ENCODE measurements at places on chromosomes 5 and 9.

DNA sequence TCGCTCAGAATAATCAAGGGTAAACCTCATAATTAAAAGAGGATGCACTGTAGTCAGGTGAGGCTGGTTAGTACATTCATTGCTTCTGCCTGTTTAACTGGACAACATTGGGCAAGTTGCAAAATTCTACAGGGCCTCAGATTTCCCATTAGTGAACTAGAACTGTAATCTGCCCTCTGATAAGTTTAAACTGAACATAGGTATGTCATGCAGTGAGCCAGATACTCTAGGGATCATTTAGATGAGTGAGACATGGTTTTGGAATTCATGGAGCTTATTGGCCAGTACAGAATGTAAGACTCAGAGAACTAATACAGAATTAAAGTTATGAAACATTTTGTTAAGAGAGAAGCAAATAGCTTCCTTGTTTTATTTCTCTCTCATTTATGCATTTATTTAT is 35.9 kb downstream of the RNF44 start:
- no peak overlapping the region for H3K27ac ChIP-seq
- peak; percentile 71 for DNase-seq
- peaks cover 7% of the 10 kb centered on the region for H3K4me1 ChIP-seq
- peaks cover 40% of the 10 kb centered on the region for H3K36me3 ChIP-seq

DNA sequence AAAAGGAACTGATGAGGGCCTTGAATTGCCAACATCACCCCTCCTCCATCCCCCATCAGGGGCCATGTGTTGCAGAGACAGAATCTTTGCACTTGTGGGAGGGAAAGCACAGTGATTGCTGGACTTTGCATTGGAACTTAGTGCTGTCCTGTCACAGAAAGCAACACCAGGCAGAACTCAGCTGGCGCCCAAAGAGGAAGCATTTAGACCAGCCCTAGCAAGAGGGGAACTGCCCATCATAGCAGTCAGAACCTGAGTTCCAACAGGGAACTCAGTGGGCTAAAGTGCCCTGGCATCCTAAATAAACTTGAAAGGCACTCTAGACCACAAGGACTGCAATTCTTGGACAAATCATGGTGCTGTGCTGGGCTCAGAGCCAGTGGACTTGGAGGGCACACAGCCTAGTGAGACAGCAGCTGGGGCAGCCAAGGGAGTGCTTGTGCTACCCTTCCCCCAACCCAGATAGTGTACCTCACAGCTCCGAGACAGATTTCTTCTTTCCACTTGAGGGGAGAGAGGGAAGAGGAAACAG is 128.1 kb downstream of the ACTL7B start:
- no peaks in the 10 kb centered on the region for H3K27me3 ChIP-seq
- DNase-seq = no peak
- H3K4me1 ChIP-seq = no peaks in the 10 kb centered on the region

DNA sequence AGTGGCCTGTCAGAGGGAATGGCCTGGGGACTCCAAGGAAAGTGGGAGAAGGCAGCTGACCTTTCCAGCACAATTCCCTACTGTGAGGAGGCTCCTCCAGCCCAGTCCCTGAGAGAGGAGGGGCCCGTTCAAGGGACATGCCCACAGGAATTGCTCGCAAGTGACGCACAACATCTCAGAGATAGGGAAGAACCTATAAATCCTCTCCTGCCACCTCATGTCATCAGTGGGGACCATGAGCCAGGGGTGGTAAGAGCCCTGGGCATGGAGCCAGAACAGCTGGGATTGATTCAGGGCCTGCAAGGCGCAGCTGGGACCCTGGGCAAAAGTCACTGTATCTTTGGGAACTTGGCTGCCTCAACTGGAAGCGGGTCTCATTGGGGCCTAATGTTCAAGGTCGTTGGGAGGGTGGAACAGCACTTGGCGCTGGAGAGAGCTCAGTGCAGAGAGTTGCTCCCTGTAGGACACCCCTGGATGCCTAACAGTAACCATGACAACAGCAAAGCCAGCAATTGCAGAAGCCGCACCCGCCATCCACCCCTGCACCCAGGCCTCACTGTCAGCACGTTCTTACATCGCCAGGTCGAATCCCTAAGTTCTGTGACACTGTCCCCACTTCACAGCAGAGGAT is 41.3 kb upstream of the ORM1 start:
- no peak overlapping the region for H3K4me3 ChIP-seq
- peaks cover 67% of the 10 kb centered on the region for H3K4me1 ChIP-seq
- H3K27ac ChIP-seq = no peak overlapping the region
- H3K27me3 ChIP-seq = no peaks in the 10 kb centered on the region
- no peak for DNase-seq
- H3K36me3 ChIP-seq = peaks cover under 1% of the 10 kb centered on the region

DNA sequence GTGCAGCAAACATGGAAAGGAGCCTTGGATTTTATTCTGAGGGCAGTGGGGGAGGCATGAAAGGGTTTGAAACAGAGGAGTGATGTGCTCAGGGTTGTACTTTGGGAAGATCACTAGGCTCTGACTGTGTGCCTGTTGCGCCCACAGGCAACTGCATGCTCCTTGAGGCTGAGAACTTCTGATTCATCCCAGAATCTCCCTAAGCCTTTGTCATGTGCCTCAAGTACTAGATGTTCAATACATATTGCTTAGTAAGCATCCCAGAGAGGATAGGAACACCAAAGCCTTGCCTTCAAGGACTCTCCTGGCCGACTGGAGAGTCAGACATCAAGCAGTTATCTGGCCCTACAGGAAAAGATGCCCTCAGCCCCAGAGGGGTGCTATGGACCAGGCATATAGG is 54.1 kb downstream of the ARHGEF37 start:
- DNase-seq = peak; percentile 36
- no peaks in the 10 kb centered on the region for H3K27me3 ChIP-seq
- H3K4me1 ChIP-seq = peaks cover 24% of the 10 kb centered on the region
- no peak overlapping the region for H3K27ac ChIP-seq
- H3K4me3 ChIP-seq = no peak overlapping the region

GRCh38 chr9:109715344-109715743 is 64.7 kb upstream of the PALM2AKAP2 start:
- no peaks in the 10 kb centered on the region for H3K4me1 ChIP-seq
- no peak overlapping the region for H3K27ac ChIP-seq
- DNase-seq = no peak
- H3K4me3 ChIP-seq = no peak overlapping the region
- peaks cover 2% of the 10 kb centered on the region for H3K27me3 ChIP-seq
- H3K36me3 ChIP-seq = no peaks in the 10 kb centered on the region

- peak overlapping the region; percentile 99 for H3K27ac ChIP-seq
- DNase-seq = peak; percentile 95
- H3K36me3 ChIP-seq = no peaks in the 10 kb centered on the region
- H3K4me3 ChIP-seq = peak overlapping the region; percentile 31
Measured at GRCh38 chr5:98109561-98110006, 663.9 kb upstream of the RGMB start.

GRCh38 chr5:82925061-82925411 is 152.2 kb downstream of the TMEM167A start:
- no peak for DNase-seq
- no peaks in the 10 kb centered on the region for H3K36me3 ChIP-seq
- peaks cover 4% of the 10 kb centered on the region for H3K27me3 ChIP-seq
- H3K4me3 ChIP-seq = no peak overlapping the region

DNA sequence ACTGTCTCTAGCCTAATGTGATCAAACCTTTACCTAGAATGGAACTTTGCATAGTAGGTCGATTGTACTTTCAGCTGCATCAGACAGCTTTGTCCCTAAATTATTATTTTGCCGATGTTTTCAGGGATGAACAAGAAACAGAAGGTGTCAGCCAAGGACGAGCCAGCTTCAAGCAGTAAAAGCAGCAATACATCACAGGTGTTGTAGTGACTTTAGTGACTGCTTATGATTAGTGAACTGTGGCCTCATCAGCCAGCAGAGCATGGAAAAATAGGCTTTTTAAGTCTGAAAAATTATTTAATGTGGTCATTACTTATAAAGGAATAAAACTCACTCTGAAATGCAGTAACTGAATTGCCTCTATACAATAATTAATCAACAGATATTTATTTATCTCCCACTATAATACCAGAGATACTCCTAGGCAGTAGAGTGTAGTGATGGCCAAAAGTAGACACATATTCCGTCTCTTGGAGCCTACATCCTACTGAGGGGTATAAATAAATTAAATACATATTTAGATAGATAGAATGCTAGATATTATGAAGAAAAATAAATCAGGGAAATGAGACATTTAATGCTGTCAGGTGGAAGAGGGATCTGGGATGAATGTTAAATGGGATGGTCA is 166.3 kb downstream of the PARP8 start:
- no peak overlapping the region for H3K4me3 ChIP-seq
- no peaks in the 10 kb centered on the region for H3K4me1 ChIP-seq
- no peak overlapping the region for H3K27ac ChIP-seq
- no peaks in the 10 kb centered on the region for H3K27me3 ChIP-seq

DNA sequence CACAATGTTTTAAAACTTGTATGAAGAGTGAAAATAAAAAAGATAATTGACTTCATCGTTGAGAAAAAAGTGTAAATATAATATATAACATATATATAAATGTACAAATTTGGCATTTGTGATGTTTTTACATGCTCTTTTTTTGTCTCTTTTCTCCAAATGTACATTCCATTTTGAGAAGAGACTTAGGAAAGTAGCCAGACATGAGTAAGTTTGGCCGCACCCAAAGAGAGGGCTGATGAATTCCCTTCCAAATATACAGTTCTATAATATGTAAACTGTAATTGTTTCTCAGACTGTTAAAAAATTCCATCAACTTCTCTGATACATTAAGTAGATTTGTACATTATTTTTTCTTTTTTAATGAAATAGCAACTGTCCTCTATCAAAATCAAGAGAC is 193.2 kb upstream of the MAP3K1 start:
- H3K4me1 ChIP-seq = peaks cover 13% of the 10 kb centered on the region
- no peak overlapping the region for H3K4me3 ChIP-seq
- no peaks in the 10 kb centered on the region for H3K36me3 ChIP-seq
- no peaks in the 10 kb centered on the region for H3K27me3 ChIP-seq
- no peak overlapping the region for H3K27ac ChIP-seq

DNA sequence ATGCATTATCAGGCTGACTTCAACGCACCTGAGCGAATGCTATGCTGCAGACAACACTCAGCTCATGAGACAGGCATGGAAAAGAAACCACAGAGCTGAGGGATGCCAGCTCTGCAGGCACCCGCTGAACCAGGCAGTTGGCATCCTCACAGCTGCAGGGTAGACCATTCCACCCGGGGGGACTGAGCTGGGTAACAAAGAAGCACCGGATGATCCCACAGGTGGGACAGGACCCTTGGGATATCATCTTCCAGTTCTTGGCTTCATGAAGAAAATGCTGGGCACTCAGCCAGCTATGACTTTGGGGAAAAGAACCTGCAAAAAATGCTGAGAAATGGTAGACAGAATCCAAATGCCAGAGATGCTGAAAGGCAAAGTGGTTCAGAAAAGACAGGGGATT is 9.6 kb downstream of the EPB41L4B start:
- no peak for DNase-seq
- H3K27me3 ChIP-seq = no peaks in the 10 kb centered on the region
- no peak overlapping the region for H3K4me3 ChIP-seq

GRCh38 chr5:151903243-151903653 is 21.4 kb downstream of the GLRA1 start:
- no peak overlapping the region for H3K4me3 ChIP-seq
- H3K36me3 ChIP-seq = no peaks in the 10 kb centered on the region
- H3K27ac ChIP-seq = no peak overlapping the region
- no peaks in the 10 kb centered on the region for H3K27me3 ChIP-seq
- no peak for DNase-seq

DNA sequence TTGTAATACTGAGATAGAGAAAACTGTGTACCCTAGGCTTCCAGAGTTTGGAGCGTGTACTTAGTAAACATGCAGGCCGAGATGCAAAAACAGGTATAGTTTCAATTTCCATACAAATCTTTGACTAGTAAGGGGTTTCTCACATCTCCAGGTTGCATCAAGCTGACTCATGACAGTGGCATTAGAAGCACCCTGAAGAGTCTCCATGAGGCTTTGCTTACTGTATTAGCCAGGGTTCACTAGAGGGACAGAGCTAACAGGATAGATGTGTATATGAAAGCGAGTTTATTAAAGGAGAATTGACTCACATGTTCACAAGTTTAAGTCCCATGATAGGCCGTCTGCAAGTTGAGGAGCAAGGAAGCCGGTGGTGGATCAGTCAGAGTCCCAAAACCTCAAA is 275.3 kb upstream of the CDH6 start:
- no peaks in the 10 kb centered on the region for H3K27me3 ChIP-seq
- peak overlapping the region; percentile 28 for H3K27ac ChIP-seq
- H3K4me3 ChIP-seq = no peak overlapping the region
- no peaks in the 10 kb centered on the region for H3K36me3 ChIP-seq
- DNase-seq = peak; percentile 84

GRCh38 chr9:97721396-97721795 is 24.3 kb upstream of the XPA start:
- H3K27me3 ChIP-seq = peaks cover 25% of the 10 kb centered on the region
- H3K4me1 ChIP-seq = no peaks in the 10 kb centered on the region
- DNase-seq = no peak
- H3K4me3 ChIP-seq = no peak overlapping the region
- no peak overlapping the region for H3K27ac ChIP-seq
- H3K36me3 ChIP-seq = no peaks in the 10 kb centered on the region
